Activated CD4-positive, alpha-beta T cell treated with anti-CD3 and anti-CD28 coated beads for 1 hour (primary cell): ENCODE measurements at places on chromosomes 6 and 20.

DNA sequence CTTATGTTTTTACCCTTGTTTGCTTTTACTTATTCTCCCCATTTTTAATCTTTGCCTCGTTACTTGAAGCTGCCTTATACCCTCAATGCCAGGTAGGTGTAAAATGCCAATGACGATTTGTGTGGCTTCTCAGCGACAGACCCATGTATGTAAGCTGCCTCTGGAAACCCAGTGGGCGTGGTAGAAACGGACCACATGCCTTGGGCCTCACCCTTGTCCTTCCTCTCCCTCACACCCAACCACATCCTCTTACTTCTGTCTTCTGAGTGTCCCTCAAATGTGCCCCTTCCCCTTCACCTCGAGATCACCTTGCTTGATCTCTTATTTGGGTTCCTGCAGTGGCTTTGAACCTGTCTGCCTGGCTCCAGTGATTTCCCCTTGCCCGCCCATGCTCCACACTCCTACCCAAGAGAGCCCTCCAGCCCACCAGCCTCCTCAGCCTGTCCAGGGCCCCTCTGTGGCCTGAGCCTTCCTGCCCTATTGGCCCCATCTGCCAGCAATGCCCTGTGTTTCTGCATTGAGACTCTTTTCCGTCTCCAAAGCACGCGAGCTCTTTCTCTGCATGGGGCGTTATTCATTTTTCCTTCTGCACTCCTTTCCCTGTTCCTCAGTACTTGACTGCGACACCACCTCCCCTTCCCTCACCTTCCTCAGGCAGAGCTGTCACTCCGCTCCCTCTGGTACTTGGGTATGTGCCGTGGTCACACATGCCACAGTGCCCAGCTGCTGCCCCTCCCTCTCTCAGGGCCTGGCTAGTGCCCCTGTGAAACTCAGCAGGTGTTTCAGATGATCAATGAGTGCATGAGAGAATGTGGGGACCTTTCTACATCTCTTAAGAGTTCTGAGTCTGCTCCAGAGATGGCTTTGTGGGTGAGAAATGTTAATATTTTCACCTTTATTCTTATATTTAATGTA is 115.4 kb downstream of the SLX4IP start:
- no peak for DNase-seq

- DNase-seq: no peak
Measured at GRCh38 chr6:119237177-119237715, 112.3 kb downstream of the MAN1A1 start.

GRCh38 chr20:42093542-42094440 is 475.6 kb upstream of the CHD6 start:
- no peak for DNase-seq

DNA sequence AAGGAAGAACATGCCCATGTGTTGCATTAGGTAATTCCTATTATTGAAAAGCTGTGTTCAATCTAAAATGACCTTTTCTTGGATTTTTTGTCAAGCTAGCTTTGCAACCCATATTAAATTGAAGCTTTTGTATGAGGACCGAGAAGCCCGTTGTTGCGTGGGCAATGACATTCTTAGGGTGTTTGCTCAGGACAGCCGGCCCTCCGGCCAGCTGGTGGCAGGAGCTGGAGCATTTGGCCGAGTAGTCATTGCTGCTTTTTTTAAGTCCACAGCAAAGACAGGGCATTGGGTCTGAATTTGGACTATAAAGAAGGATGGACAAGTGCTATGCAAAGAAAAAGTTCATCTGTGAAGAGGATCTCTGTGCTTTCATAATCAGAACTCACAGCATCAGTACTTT is 365.8 kb downstream of the SAMD5 start:
- no peak for DNase-seq

GRCh38 chr6:12472601-12473038 is 182.5 kb downstream of the EDN1 start:
- no peak for DNase-seq

DNA sequence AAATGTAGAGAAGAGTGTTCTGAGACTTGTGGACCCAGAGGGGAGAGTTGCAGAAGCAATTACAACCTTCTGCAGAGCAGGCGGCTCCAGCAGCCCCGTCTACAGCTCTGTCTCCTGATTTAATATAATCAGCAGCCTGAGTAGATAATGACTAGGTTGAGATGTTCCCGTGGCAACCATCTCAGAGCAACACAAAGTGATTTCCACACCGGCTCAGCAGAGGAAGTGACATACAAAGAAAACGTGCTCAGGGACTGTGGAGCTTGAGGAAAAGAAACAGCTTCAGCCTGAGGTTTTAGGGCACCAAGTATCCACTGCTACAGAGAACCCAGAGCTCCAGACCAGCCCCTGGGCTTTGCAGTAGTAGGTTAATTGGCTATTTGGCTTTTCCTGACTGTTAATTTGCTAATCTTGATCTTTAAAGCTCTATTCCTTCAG is 136.4 kb downstream of the MTFR2 start:
- DNase-seq: no peak

DNA sequence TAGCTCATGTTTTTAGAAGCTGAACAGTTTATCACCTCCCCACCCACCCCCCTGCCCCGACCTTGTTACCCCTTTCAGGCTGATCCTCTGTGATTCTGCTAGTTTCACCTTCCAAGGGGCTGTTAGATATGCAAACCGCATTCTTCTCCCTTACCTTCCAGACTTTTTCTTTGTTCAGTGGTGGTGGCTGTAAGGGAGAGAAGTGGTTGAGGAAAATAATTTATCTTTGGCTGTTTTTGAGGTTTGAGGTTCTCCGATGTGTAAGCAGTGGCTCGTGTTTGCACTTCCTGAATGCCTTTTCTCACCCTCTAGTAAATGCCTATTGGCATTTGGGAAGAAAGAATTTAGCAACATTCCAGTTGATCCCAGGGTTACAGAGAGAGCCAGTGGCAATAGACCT is 69.4 kb upstream of the KCNG1 start:
- DNase-seq: no peak

DNA sequence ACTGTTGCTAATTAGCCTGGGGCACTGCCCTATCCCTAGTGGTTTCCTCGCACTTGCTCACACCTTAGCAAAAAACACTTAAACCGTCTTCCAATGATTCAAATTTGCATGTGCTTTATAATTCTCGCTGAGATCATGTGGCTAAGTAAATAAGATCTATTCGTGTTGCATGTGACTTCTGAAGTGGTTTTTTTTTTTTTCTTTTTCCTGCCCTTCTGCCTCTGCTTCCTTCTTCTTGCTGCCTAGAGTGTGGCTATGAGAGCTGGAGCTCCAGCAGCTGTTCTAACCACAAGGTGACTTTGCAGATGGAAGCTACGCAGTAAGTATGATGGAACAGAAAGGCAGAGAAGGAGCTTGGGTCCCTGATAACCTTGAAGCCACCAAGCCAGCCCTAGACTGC is 36.5 kb downstream of the SULF2 start:
- DNase-seq: no peak

GRCh38 chr6:130624046-130624445 is 203.2 kb upstream of the SMLR1 start:
- DNase-seq: no peak

DNA sequence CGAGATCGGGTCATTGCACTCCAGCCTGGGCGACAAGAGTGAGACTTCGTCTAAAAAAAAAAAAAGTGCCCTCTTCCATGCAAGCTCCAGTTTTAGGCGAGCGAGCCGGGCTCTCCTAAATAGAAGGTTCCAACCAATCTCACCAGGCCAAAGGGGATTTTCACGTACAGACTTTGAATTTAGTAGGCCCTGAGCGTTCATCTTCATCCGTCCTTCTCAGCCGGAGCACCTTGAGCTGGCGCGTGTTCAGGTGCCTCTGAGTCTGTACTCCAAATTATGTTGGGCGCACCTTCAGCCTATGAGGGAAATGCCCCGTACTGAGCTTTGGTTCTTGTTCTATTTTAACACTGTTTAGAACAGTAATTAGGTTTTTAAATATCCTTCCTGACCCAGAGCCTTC is 817 bp upstream of the TAP2 start:
- DNase-seq: no peak

DNA sequence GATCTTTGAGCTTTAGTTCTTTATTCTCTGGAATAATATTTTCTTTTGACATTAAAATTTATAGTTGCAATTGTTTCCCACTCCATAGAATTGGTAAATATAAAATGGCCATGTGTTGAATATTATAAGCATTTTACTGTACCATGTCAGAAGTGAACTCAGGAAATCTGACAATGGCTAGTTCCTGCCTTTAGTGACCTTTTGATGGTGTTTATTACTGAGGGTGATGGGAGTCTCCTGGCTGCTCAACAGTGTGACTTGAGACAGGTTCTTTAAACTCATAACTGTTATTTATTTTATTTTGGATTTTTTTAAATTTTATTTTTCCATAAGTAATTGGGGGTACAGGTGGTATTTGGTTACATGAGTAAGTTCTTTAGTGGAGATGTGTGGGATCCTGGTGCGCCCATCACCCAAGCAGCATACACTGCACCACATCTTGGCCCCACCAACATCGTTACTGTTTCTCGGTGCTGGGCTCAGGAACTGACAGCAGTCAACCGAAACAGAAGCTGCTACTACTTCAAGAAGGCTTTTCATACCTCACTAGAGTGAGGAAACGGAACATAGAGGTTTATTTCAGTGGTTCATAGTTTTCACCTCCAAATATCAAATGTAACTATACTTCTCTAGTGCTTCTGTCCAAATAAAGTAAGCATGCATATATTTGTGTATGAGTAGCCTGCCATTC is 90.4 kb downstream of the PLEKHG1 start:
- DNase-seq: no peak

GRCh38 chr6:110063594-110064263 is 85.6 kb downstream of the GPR6 start:
- no peak for DNase-seq

DNA sequence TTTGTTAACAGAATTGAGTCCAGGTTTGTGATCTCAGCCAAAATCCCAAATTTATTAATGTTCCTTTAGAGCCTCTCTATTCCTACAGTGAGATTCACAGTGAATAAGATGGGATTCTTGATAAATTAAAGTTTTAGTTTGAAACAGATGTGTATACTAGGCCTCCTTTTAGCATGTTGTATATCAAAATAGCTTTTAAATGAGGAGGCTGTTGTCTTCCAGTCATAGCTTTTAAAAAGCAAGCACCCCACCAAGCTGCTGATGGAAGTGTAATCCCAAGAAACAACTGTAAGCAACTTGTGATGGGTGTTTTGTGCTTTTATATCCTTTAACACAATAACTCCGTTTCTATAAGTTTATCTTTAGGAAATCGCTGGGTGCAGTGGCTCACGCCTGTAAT is 7.0 kb downstream of the GTF2H5 start:
- no peak for DNase-seq

- no peak for DNase-seq
Measured at GRCh38 chr6:167528239-167528638, 203.4 kb downstream of the TTLL2 start.

GRCh38 chr6:119871520-119871919 is 522.0 kb upstream of the MAN1A1 start:
- DNase-seq: no peak

GRCh38 chr20:4869290-4870193 is 131.8 kb downstream of the SLC23A2 start:
- no peak for DNase-seq

- no peak for DNase-seq
Measured at GRCh38 chr6:87220997-87221396, 65.6 kb downstream of the ZNF292 start.

DNA sequence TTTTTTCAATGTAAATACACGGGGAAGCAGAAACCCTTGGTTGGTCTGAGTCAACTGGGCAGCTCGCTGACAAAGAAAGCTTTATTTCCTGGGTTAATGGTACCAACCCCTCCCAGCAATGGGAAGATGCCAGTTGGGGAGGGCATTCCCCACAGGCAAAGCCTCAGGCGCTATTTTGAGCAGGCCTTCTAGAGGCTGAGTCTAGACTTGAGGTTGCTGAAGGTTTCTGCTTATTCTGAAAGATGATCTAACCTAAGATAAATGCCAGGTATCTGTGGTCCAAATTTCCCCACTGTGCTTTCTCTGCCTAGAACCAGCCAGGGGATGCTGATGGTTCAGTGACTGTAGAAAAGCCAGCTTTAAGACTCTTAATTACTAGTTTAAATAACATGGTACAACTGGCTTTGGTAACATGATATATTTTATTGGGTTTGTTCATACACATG is 172.5 kb upstream of the JARID2 start:
- no peak for DNase-seq

DNA sequence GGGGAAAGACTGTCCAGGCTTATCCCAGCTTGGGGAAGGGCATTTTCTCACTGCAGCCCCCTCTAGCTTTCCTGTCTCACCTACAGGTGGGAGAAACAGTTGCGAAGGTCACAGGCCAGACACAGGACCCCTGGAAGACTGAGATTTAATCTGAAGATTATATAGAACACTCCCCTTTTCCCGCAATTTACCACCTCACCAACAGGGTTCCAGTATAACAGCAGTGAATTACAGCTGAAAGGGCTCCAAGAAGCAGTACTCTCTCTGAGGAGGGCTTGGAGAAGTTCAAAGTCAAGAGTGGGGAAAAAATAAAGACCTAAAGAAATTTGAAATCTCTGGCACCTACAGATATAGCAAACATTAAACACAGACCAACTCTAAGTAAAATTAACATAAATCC is 111.9 kb downstream of the ANKRD60 start:
- DNase-seq: no peak

GRCh38 chr6:135464634-135465033 is 32.9 kb downstream of the AHI1 start:
- DNase-seq: no peak

GRCh38 chr20:61986762-61987321 is 78.8 kb downstream of the TAF4 start:
- DNase-seq: no peak

DNA sequence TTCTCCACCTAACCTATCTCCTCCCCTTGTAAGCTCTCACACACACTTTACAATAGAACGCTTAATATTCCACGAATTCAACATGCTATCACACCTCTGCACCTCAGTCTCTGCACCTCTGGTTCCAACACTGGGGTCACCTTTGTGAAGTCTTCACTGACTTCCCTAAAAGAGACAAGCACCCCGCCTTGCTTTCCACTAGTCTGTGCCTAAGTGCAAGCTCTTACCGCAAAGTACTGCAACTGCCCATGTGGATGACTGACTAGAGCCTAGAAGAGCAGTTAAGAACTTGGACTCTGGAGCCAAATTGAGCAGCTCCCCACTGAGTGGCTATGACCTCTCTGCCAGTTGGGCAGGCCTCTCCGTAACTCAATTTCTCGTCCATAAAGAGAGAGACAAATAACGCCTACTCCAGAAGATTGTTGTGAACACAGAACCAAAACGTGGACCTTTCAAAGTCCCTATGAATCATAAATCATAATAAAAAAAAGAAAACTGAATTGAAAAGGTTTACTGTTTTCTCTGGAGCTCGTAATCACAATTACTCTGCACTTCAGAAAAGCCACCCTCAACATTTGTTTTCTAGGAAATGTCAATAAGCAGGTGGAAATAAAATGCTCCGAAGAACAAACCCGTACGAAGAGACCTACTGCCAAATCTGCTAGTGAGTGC is 1.2 kb downstream of the IFNGR1 start:
- no peak for DNase-seq
